HEK293T (cell line): ENCODE measurements at places on chromosomes 12 and 14.

DNA sequence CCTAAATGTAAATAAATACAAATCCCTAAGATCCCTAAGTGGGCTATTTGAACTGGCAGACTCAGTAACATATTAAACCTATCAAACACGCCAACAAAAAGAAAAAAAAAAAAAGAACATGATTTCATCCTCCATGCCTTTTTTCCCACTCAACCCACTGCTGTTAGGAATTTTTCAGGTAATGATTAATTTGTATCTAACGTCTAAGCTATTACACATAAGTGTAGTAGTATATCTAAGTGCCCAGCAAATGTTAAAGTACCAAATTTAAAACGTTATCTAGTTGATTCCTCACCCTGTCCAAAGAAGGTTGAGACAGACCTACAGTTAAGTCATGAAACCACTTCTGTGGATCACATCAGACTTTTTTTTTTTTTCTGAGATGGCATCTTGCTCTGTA is 16.4 kb upstream of the ARID4A start:
- no peak for DNase-seq

GRCh38 chr12:80829767-80830166 is 108.0 kb downstream of the LIN7A start:
- no peak for DNase-seq

- DNase-seq = peak; percentile 16
Observed at GRCh38 chr12:27732281-27732680, 21.6 kb downstream of the MRPS35 start.

DNA sequence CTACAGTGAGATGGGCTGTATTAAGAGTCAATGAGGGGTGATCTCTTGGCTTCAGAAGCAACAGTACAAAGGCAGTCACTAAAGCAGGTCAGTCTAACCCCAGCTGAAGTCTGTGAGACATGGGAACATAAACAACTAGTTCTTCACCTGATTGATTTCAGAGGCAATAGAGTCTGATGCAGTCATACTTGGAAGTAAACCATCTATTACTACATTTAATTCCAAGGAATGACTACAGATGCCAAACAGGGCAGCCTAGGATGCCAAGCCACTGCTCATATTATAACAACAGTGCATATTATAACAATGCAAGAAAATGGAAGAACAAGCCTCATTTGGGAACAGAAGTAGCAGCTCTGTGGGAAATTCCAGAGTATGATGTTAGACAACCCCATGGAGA is 35.8 kb downstream of the GRIN2B start:
- DNase-seq = no peak

DNA sequence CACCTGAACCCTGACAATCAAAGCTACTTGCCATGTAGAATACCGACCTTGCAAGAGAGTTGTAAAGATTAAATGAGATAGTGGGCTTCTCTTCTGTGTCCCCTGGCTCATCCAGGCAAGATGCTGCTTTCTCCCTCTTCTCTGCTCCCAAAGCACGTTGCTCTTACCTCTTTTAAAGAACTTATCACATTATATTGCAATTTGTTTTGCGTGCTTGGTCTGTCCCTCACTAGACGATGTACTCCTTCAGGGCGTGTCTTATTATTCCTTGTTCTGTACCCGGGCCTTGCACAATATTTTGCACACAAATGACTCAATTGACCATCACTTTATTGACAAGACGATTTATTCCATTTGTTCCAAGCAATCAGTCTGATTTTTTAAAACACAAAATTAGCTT is 3.3 kb downstream of the DCN start:
- no peak for DNase-seq

- DNase-seq = no peak
Observed at GRCh38 chr14:66859063-66859671, 330.1 kb upstream of the GARIN2 start.

DNA sequence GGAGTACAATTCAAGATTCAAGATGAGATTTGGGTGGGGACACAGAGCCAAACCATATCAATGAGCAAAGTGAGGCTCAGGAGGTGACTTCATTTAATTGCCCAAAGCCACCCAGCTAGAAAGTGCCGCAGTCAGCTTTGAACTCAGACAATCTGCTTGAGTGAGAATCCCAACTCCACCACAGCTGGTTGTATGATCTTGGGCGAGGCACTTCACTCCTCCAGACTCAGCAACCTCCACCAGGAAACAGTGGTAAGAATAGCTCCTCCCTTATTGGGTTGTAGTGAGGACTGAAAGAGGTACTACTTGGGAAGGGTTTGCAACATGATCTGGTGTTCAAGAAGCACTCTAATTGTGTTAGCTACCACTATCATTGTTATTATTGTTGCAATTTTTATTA is 129.2 kb upstream of the RFLNA start:
- no peak for DNase-seq

DNA sequence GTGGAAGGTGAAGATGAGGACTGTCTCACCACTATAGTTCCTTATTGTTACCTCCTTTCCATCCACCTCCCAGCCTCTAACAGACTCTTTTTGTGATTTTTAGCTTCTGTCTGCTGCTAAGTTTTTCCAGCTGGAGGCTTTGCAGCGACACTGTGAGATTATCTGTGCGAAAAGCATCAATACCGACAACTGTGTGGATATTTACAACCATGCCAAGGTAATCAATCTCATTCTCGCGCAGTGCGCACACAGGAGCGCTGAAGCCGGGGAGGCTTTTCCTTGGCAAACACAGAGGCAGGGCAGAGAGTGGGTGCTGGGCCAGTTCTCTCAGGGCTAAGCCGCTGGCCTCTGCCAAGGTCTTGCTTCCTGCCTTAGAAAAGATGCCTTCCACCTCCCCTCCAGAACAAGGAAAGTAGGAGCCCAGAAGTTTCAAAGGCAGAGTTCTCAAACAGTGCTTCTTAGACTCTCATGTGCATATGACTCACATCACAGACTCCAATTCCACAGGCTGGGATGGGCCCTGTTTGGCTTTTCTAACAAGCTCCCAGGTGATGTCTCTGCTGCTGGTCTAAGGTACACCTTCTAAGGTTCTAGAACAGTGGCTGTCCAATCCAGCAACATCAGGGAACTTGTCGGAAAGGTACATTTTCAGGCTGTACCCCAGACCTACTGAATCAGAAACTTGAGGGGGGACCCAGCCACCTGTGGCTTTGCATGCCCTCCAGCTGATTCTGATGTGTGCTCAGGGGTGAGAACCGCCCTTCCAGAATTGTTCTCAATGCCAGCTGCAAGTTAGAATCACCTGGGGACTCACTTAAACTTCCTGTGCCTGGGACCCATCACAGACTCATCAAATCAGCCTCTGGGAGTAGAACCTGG is 33.8 kb upstream of the PWP1 start:
- no peak for DNase-seq
